ENCODE measurements at places on chromosomes 6 and 20.

GRCh38 chr6:22612236-22612635, 42.9 kb downstream of the HDGFL1 start:
- no peak for DNase-seq

- no peak for DNase-seq
Measured at GRCh38 chr20:50321797-50322480, 131.3 kb downstream of the CEBPB start.

DNA sequence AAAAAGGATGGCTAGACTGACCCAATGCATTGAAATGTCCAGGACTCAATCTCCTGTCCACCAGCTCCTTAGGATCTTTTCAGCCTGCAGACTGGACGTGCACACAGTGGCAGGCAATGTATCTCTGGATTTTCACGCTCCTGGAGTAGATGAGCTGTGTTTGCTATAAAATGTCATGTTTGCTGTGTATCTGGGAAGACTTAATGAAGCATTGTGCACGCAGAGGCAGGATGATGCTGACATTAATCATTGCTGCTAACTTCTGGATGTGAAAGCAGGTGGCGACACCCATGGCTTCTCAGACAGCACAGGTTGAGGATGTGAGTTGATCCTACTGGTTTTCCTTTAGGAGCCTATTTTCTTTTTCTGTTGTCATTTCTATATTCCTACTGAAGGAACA, 133.1 kb upstream of the PCSK2 start:
- no peak for DNase-seq

- no peak for DNase-seq
Measured at GRCh38 chr6:2712102-2712501, 38.6 kb downstream of the MYLK4 start.

DNA sequence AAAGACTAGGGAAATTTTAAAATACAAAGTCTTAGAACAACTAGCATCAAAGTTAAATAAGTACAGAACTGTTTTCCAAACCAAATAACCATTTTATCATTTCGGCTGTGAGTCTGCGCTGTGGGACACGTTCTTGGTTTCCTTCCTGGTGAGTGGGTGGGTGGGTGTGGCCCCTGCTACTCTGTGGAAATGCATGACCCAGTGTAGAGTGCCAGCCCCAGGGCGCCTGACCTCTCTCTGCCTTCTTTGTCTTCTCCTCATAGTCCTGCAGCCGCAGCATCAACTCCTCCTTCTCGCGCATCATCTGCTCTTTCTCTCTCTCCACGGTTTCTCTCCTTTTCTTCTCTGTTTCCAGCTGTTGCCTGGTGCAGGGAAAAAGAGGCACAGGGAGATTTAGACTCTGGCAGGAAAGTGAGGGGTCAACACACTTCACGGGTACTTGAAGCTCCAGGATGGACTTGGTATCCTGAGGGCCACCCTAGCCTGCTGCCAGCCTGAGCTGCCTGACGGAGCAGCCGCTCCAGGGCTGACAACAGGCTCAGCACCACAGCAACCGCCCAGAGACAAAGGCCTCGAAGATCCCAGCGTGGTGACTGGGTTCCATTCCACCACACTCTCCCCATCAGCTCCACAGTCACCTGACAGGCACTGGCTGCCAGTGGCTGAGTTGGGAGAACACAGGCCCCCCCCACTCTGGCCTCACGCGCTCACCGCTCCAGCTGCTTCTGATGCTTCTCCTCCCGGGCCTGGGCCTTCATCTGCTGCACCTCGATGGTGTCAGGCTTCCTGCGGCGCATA, 48.4 kb downstream of the EZR start:
- no peak for DNase-seq

DNA sequence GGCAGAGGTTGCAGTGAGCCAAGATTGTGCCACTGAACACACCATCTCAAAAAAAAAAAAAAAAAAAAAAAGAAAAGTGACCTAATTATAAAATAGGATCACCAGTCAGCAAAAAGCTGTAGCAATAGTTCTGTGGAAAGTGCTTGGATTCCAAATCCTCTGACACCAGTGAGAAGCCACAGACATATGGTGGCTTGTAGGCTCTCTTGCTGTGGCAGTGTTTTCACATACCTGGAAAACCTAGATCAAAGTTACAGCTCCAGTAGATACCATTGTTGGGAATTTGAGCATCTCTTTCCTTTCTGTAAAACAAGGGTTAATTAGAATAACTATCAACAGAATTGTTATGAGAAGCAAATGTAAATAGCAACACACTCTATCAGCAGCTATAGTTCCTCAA, 4.1 kb downstream of the CCDC170 start:
- no peak for DNase-seq

GRCh38 chr6:99589290-99589672, 17.4 kb upstream of the PRDM13 start:
- no peak for DNase-seq

- no peak for DNase-seq
Measured at GRCh38 chr6:100212131-100212530, 218.1 kb upstream of the MCHR2 start.
